Activated CD8-positive, alpha-beta T cell treated with anti-CD3 and anti-CD28 coated beads for 36 hours (primary cell): ENCODE measurements at places on chromosomes 4 and X.

GRCh38 chr4:24042094-24042493 lies 152.2 kb upstream of the PPARGC1A start:
- H3K27me3 ChIP-seq = no peaks in the 10 kb centered on the region
- no peak overlapping the region for H3K27ac ChIP-seq
- H3K36me3 ChIP-seq = no peaks in the 10 kb centered on the region
- H3K4me3 ChIP-seq = no peak overlapping the region
- no peak for DNase-seq
- no peaks in the 10 kb centered on the region for H3K4me1 ChIP-seq

GRCh38 chr4:139470997-139471665 lies 17.2 kb downstream of the RAB33B start:
- peaks cover 36% of the 10 kb centered on the region for H3K36me3 ChIP-seq
- peaks cover 5% of the 10 kb centered on the region for H3K4me1 ChIP-seq
- no peaks in the 10 kb centered on the region for H3K27me3 ChIP-seq
- no peak overlapping the region for H3K27ac ChIP-seq

- H3K36me3 ChIP-seq = no peaks in the 10 kb centered on the region
- no peak for DNase-seq
- H3K27ac ChIP-seq = no peak overlapping the region
- H3K27me3 ChIP-seq = peaks cover 10% of the 10 kb centered on the region
- H3K4me1 ChIP-seq = peaks cover 8% of the 10 kb centered on the region
- no peak overlapping the region for H3K4me3 ChIP-seq
Measured at GRCh38 chr4:23884741-23885140, 5.1 kb downstream of the PPARGC1A start.

- DNase-seq = no peak
- H3K36me3 ChIP-seq = no peaks in the 10 kb centered on the region
- no peak overlapping the region for H3K27ac ChIP-seq
- H3K27me3 ChIP-seq = no peaks in the 10 kb centered on the region
Measured at GRCh38 chrX:68199062-68199848, 234.0 kb downstream of the OPHN1 start.
